ENCODE measurements at places on chromosomes 13 and 19. TPM values are rescaled to one million over a fixed set of nuclear protein-coding genes. Genes with fewer than 3 reads are reported as not detected.

Gene ZNF382
- total RNA-seq: 8.7 TPM

Gene IFNL1
- total RNA-seq: not detected

Gene STAP2
- not detected for total RNA-seq

Gene SARS2
- 6.3 TPM for total RNA-seq

Gene AZU1
- not detected for total RNA-seq

Gene DPRX
- not detected for total RNA-seq

Gene CNN2
- 193 TPM for total RNA-seq

Gene DLL3
- not detected for total RNA-seq

GRCh38 chr13:110211046-110211445 lies 95.9 kb downstream of the COL4A1 start:
- no peak overlapping the region for H3K4me3 ChIP-seq
- DNase-seq: no peak
- H3K36me3 ChIP-seq: peaks cover 66% of the 10 kb centered on the region
- peak overlapping the region; percentile 19 for H3K27ac ChIP-seq
- H3K4me1 ChIP-seq: peaks cover 20% of the 10 kb centered on the region

DNA sequence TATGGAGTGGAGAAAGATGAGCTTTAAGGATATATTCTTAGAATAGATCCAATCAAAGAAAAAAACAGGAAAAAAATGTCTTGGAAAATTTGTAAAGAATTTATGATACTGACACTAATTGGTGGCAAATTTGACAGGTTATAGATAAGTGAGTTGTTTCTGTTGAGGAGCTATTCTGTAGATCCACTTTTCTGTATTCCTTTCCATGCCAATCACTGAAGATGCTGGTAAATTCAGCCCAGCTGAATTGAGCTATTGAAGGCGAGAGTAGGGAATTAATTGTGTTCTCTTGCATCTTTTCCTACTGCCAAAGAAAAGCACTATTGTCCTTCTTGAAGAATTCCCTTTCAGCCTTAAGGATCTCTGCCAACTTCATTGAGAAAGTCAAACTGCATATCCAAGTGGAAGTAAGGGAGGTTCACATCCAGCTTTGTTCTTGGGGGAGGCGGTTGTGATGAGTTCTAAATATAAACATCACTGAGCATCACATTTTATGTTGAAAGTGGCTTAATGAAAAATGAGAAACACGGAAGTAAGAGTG lies 113.1 kb downstream of the PCDH9 start:
- H3K4me3 ChIP-seq: no peak overlapping the region
- H3K36me3 ChIP-seq: no peaks in the 10 kb centered on the region
- no peak for DNase-seq
- H3K4me1 ChIP-seq: no peaks in the 10 kb centered on the region
- no peak overlapping the region for H3K27ac ChIP-seq

DNA sequence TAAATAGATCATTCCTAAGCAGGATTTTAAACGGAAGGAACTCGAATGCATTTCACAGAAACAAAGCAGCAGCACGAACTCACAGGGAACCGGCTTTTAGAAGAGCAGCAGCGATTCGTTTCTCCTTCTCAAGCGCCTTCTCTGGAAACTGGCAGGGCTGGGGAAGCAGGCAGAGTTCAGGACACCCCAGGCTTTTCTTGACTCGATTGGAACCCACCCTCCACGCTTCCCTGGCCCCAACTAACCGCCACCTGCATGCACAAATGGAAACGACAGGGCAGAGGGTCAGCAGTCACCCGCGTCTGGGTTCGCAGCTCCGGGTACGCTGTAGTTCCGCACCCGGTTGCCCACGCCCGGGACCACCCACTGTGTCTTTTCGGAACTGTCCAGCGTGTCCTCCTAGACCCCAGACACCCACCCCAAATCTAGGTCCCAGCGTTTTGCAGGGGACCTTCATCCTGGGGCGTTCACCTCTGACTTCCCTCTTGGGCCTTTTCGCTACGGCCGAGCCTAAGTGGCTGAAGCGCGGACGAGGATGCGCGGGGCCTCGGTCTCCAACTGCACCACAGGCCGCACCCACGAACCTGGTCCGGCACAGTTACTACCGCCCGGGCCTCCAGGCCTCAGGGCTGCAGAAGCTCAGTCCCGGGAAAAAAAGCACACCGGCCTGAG lies 500 bp downstream of the ZFP30 start:
- H3K27ac ChIP-seq: peak overlapping the region; percentile 82
- H3K4me1 ChIP-seq: peaks cover 26% of the 10 kb centered on the region
- H3K27me3 ChIP-seq: no peaks in the 10 kb centered on the region
- DNase-seq: no peak
- H3K4me3 ChIP-seq: peak overlapping the region; percentile 95

- no peak overlapping the region for H3K27ac ChIP-seq
- no peak for DNase-seq
- H3K4me3 ChIP-seq: no peak overlapping the region
- H3K27me3 ChIP-seq: no peaks in the 10 kb centered on the region
- no peaks in the 10 kb centered on the region for H3K36me3 ChIP-seq
- no peaks in the 10 kb centered on the region for H3K4me1 ChIP-seq
These were observed 188.8 kb upstream of the SPRY2 start for GRCh38 chr13:80529734-80530133.

DNA sequence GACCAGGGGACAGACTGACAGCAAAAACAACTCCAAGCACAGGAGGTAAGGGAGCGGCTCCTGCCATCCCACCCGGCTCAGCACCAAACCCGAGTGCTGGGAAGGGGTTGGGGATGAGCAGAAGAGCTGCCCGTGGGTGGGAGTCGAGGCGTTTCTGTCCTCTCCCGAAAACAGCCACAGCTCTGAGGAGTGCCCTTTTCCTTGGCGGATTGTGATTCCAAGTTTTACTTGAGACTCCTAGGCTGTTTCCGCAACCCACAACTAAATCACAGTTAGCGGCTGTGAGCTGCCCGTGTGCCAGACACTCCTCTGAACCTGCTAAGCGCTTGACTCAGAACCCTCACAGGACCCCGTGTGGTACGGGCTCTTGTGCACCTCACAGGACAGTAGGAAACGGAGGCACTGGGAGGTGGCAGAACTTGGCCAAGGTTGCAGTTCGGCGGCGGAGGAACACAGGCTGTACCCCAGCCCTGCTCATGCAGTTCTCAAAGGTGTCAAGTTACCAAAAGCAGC lies 21.4 kb downstream of the CFAP97D2 start:
- DNase-seq: no peak
- no peaks in the 10 kb centered on the region for H3K27me3 ChIP-seq
- no peaks in the 10 kb centered on the region for H3K4me1 ChIP-seq
- H3K36me3 ChIP-seq: no peaks in the 10 kb centered on the region
- peak overlapping the region; percentile 52 for H3K4me3 ChIP-seq
- no peak overlapping the region for H3K27ac ChIP-seq

GRCh38 chr13:79479882-79480281 lies 1.1 kb upstream of the NDFIP2 start:
- H3K27ac ChIP-seq: no peak overlapping the region
- H3K4me3 ChIP-seq: no peak overlapping the region
- no peaks in the 10 kb centered on the region for H3K36me3 ChIP-seq
- DNase-seq: no peak

DNA sequence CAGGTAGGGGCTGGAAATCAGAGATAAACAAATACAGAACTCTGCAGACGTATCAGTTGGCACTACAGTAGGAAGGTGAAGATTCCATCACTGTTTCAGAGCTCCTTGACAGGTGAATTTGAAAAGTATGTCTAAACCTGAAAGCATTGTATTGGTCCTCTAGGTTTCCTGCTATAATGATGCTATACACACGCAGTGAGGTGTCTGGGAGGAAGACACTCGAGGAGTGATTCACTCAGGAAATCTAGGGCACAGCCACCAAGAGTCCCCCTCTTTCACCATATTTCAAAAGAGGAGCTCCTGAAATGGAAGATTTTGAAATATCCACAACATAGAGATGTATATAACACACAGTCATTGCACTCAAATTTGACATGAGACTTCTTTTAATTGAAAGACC lies 331.0 kb upstream of the DACH1 start:
- H3K4me3 ChIP-seq: no peak overlapping the region
- no peaks in the 10 kb centered on the region for H3K4me1 ChIP-seq
- no peak overlapping the region for H3K27ac ChIP-seq
- no peak for DNase-seq

GRCh38 chr19:29371251-29372090 lies 154.3 kb upstream of the VSTM2B start:
- H3K36me3 ChIP-seq: no peaks in the 10 kb centered on the region
- H3K27me3 ChIP-seq: no peaks in the 10 kb centered on the region
- no peak overlapping the region for H3K4me3 ChIP-seq
- H3K27ac ChIP-seq: no peak overlapping the region
- no peak for DNase-seq

DNA sequence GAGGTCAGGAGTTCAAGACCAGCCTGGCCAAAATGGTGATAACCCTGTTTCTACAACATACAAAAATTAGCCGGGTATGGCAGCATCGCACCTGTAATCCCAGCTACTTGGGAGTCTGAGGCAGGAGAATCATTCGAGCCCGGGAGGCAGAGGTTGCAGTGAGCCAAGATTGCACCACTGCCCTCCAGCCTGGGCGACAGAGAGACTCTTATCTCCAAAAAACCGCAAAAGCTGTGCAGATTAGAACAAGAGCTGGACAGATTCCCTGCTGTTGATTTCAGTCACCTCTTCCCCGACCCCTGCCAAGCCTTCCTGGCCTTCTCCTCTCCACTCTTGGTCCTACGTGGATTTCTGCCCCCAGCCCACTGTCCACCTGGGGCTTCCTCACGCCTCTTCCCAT lies 8.3 kb downstream of the CAMSAP3 start:
- no peaks in the 10 kb centered on the region for H3K4me1 ChIP-seq
- no peak for DNase-seq
- H3K4me3 ChIP-seq: no peak overlapping the region
- H3K27ac ChIP-seq: no peak overlapping the region
- no peaks in the 10 kb centered on the region for H3K27me3 ChIP-seq

DNA sequence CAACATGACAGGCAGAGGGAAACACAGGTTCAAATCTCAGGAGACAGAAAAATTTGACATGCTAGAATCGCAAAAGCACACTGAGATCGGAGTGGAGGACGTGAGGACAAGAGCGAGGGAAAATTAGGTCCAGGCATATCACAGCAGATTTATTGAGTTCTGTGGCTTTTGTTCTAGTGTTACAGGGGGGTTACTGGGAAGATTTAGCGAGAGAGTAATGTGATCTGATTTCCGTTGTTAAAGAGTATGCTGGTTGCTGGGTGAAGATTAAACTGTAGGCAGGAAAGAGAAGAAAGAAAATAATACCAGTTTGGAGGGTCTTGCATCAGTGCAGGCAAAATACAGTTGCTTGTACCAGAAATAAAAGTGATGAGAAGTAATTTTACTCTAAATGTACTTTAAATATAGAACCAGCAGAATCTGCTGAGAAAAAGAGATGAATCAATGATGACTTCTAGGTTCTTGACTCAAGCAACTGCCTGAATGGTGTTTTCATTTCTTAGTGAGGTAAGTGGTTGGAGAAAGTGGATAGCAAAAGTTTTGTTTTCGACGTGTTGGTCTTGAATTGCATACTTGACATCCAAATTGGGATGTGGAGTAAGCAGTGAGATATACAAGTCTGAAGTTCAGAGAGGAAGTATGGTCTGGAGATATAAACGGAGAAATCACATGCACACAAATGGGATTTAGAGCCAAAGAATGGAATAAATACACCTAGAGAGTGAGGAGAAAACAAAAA lies 35.7 kb downstream of the UFM1 start:
- no peak overlapping the region for H3K4me3 ChIP-seq
- H3K4me1 ChIP-seq: no peaks in the 10 kb centered on the region
- H3K27me3 ChIP-seq: no peaks in the 10 kb centered on the region
- H3K27ac ChIP-seq: no peak overlapping the region
- H3K36me3 ChIP-seq: no peaks in the 10 kb centered on the region

GRCh38 chr13:38635030-38635429 lies 51.8 kb upstream of the FREM2 start:
- no peaks in the 10 kb centered on the region for H3K27me3 ChIP-seq
- H3K36me3 ChIP-seq: no peaks in the 10 kb centered on the region
- no peak overlapping the region for H3K27ac ChIP-seq
- no peak overlapping the region for H3K4me3 ChIP-seq
- H3K4me1 ChIP-seq: no peaks in the 10 kb centered on the region

- no peaks in the 10 kb centered on the region for H3K36me3 ChIP-seq
- H3K4me1 ChIP-seq: no peaks in the 10 kb centered on the region
- DNase-seq: no peak
These were observed 18.3 kb downstream of the MAST1 start for GRCh38 chr19:12856653-12857052.

DNA sequence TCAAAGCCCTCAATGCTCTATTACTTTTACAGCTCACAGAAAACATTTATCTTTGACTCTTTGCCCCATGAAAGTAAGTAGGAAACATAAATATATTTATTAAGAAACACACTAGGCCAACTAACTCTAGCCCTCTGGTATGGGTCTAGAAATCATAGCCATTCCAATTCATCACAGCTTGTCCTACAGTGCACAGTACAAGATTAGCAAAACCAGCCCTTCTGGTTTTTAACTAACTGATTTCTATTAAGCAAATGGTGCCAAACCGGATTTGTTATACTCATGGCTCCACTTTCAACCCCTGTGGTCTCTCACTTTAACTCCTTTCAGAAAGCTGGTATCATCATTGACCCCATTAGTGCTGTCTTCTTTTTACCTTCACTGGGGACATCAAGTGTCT lies 5.6 kb upstream of the LRRC63 start:
- no peaks in the 10 kb centered on the region for H3K36me3 ChIP-seq
- DNase-seq: no peak
- no peak overlapping the region for H3K4me3 ChIP-seq
- H3K27me3 ChIP-seq: no peaks in the 10 kb centered on the region
- peaks cover 5% of the 10 kb centered on the region for H3K4me1 ChIP-seq

DNA sequence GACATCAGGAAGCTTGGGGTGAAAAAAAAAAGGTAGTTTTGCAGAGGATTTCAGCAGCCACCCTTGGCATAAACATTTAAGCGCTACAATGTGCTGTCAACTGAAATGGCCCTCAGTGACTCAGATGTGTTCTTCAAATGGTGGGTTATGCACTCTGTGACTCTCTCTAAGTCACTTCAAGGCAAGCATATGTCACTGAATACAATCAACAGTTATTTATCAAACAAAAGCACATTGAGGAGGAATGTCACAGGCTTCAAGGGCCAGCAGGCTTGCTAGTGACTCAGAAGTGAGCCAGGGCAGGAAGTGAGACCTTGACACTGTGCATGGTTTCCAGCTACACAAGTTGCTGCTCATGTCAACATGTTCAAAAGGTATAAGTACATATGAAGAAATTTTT lies 523.7 kb upstream of the HTR2A start:
- H3K27me3 ChIP-seq: no peaks in the 10 kb centered on the region
- H3K4me1 ChIP-seq: no peaks in the 10 kb centered on the region
- no peak overlapping the region for H3K27ac ChIP-seq
- DNase-seq: no peak
- no peaks in the 10 kb centered on the region for H3K36me3 ChIP-seq

GRCh38 chr13:113360446-113360845 lies 3.5 kb downstream of the GRTP1 start:
- no peak overlapping the region for H3K4me3 ChIP-seq
- no peak for DNase-seq
- H3K4me1 ChIP-seq: peaks cover 3% of the 10 kb centered on the region

DNA sequence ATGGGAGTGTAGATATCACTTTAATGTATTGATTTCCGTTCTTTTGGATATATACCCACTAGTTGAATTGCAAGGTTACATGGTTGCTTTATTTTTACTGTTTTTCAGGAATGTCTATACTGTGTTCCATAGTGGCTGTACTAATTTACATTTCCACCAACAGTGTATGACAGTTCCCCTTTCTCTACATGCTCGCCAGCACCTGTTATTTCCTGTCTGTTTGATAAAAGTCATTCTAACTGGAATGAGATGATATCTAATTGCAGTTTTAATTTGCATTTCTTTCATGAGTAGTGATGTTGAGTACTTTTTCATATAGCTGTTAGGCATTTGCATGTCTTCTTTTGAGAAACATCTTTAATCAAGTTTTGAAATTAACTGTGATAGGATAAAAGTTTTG lies 818.6 kb downstream of the SLITRK6 start:
- H3K36me3 ChIP-seq: no peaks in the 10 kb centered on the region
- no peak overlapping the region for H3K27ac ChIP-seq
- no peak for DNase-seq
- no peaks in the 10 kb centered on the region for H3K4me1 ChIP-seq
- no peak overlapping the region for H3K4me3 ChIP-seq
